ENCODE measurements at places on chromosomes 12 and 14. TPM values are rescaled to one million over a fixed set of nuclear protein-coding genes. Genes with fewer than 3 reads are reported as not detected.
A peak's percentile ranks its signal among the peaks of the same experiment; 100 is the strongest.

Gene RILPL2
- 16.6 TPM for total RNA-seq

Gene TAS2R14
- total RNA-seq = 0.62 TPM

Gene PRH2
- not detected for total RNA-seq

Gene ANKS1B
- 0.97 TPM for total RNA-seq

Gene ATG14
- total RNA-seq = 5.1 TPM

GRCh38 chr12:79370021-79370420 lies 320.7 kb downstream of the PAWR start:
- no peaks in the 10 kb centered on the region for H3K4me1 ChIP-seq
- no peaks in the 10 kb centered on the region for H3K36me3 ChIP-seq
- H3K27me3 ChIP-seq = no peaks in the 10 kb centered on the region
- no peak for DNase-seq

DNA sequence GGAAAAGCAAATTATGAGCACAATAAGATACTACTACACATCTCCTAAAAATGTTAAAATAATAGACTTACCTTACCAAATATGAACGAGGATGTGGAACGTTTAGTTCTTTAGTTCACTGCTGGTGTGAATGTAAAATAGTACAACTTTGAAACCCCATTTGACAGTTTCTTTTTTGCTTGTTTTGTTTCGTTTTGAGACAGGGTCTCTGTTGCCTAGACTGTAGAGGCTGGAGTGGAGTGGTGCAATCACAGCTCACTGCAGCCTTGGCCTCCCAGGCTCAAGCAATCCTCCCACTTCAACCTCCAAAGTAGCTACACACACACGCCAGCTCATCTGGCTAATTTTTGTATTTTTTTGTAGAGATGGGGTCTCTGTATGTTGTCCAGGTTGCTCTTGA lies 136.4 kb upstream of the FAR2 start:
- H3K27me3 ChIP-seq = no peaks in the 10 kb centered on the region
- H3K36me3 ChIP-seq = no peaks in the 10 kb centered on the region
- no peak overlapping the region for H3K4me3 ChIP-seq
- DNase-seq = no peak
- H3K27ac ChIP-seq = no peak overlapping the region

GRCh38 chr12:13044002-13044905 lies at the start of gene FAM234B:
Gene FAM234B, plus strand, starts transcription at chr12:13044381. Its CDS starts 23 bp downstream, at chr12:13044404.
- peaks cover 3% of the 10 kb centered on the region for H3K36me3 ChIP-seq
- no peak within 1 kb of the TSS for H3K27ac ChIP-seq
- peaks cover 3% of the 10 kb centered on the region for H3K27me3 ChIP-seq

DNA sequence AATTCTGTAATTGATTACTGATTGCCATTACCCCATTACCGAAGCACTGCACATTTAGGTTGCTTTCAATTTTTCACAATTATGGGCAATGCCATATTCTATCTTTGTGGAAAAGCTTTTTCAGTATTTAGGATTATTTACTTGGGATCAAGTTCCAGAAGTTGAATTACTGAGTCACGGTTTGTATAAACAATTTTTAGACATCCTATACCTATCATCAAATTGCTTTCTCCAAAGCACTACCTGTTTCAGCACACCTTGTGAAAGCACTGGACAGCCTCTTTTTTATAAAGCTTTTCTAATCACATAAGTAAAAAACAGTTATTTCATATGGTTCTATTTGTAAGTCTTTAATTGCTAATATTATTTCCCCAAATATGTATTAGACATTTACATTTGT lies 221.5 kb upstream of the CAND1 start:
- no peaks in the 10 kb centered on the region for H3K36me3 ChIP-seq
- H3K4me1 ChIP-seq = no peaks in the 10 kb centered on the region
- no peak overlapping the region for H3K4me3 ChIP-seq
- peaks cover 2% of the 10 kb centered on the region for H3K27me3 ChIP-seq

- peaks cover 7% of the 10 kb centered on the region for H3K4me1 ChIP-seq
- H3K27me3 ChIP-seq = peaks cover 3% of the 10 kb centered on the region
- no peaks in the 10 kb centered on the region for H3K36me3 ChIP-seq
- no peak overlapping the region for H3K27ac ChIP-seq
- no peak for DNase-seq
- H3K4me3 ChIP-seq = no peak overlapping the region
Observed at GRCh38 chr14:23129759-23130316, 10.8 kb upstream of the CEBPE start.

GRCh38 chr12:19710811-19711793 lies 271.8 kb downstream of the AEBP2 start:
- DNase-seq = no peak
- H3K4me3 ChIP-seq = no peak overlapping the region
- H3K36me3 ChIP-seq = no peaks in the 10 kb centered on the region
- no peaks in the 10 kb centered on the region for H3K27me3 ChIP-seq

DNA sequence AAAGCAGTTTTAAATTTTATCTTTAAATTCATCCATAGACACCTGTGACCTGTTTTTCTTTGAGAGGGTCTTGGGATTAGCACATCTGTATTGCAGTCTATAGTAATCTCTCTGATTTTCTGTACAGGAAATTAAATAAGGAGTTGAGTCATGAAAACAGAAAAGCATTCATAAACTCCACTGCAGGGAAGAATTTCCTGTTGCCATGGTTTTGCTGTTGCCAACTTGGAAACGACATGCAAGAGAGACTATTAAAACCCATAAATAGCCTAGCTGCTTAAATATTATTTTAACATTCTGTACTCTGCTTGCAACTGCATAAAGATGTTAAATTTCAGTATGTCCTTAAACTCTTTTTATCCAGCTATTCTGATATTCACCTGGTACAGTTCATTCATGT lies 281.0 kb upstream of the RGS6 start:
- H3K4me3 ChIP-seq = no peak overlapping the region
- DNase-seq = no peak
- no peaks in the 10 kb centered on the region for H3K4me1 ChIP-seq

DNA sequence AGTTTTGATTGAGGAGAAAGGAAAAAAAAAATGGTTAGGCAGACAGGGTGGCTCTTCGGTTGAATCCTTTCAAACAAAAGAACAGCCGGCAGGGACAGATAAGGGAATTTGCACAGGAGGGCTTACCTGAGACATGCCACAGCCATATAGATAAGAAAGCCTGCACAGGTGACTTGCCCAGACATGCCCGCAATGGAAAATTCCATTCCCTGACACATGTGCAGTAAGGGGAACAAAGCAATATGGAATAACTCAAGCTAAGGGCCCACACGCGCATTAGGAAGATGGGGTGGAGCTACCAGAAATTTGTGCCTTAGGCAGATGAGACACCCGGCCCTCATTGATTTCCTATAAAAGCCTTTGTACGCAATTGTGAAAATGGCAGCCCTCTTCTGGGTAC lies 86.7 kb downstream of the TMEM260 start:
- no peaks in the 10 kb centered on the region for H3K27me3 ChIP-seq
- H3K4me3 ChIP-seq = no peak overlapping the region
- H3K4me1 ChIP-seq = no peaks in the 10 kb centered on the region
- H3K36me3 ChIP-seq = no peaks in the 10 kb centered on the region
- no peak overlapping the region for H3K27ac ChIP-seq

GRCh38 chr12:62861586-62861985 lies 73.4 kb downstream of the PPM1H start:
- no peaks in the 10 kb centered on the region for H3K4me1 ChIP-seq
- H3K36me3 ChIP-seq = no peaks in the 10 kb centered on the region
- peaks cover 9% of the 10 kb centered on the region for H3K27me3 ChIP-seq
- no peak overlapping the region for H3K4me3 ChIP-seq
- H3K27ac ChIP-seq = no peak overlapping the region
- no peak for DNase-seq

DNA sequence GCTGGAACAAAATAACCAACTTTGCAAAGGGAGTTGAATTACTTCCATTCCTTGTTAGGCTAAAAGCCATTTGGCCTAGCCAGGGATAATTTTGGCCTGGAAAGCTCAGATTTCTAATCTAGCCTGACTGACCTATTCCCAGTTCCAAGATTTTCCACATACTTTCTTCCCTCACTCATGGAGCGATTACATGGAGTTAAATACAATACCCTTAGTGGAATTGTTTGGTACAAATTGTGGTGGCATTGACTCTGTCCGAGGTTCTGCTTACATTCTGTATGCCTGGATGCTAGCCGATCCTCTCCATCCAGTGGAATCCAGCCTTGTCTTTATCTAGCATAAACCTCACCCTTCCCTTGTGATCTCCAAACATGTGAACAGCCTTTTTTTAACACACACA lies 965.1 kb downstream of the DIO2 start:
- no peak overlapping the region for H3K27ac ChIP-seq
- no peaks in the 10 kb centered on the region for H3K36me3 ChIP-seq
- H3K4me1 ChIP-seq = no peaks in the 10 kb centered on the region
- no peak for DNase-seq
- no peaks in the 10 kb centered on the region for H3K27me3 ChIP-seq

GRCh38 chr12:92860521-92860920 lies 68.6 kb downstream of the EEA1 start:
- H3K27me3 ChIP-seq = no peaks in the 10 kb centered on the region
- peaks cover 3% of the 10 kb centered on the region for H3K4me1 ChIP-seq
- no peak for DNase-seq
- H3K4me3 ChIP-seq = no peak overlapping the region
- no peak overlapping the region for H3K27ac ChIP-seq

GRCh38 chr14:95305145-95305544 lies 14.6 kb downstream of the CLMN start:
- no peak for DNase-seq
- no peaks in the 10 kb centered on the region for H3K36me3 ChIP-seq
- no peaks in the 10 kb centered on the region for H3K4me1 ChIP-seq
- no peak overlapping the region for H3K4me3 ChIP-seq

GRCh38 chr12:12376646-12377448 lies 20.0 kb downstream of the BORCS5 start:
- H3K27ac ChIP-seq = peak overlapping the region; percentile 70
- H3K36me3 ChIP-seq = peaks cover 27% of the 10 kb centered on the region
- H3K4me1 ChIP-seq = peaks cover 45% of the 10 kb centered on the region
- no peak overlapping the region for H3K4me3 ChIP-seq
- no peak for DNase-seq

- no peak for DNase-seq
- H3K36me3 ChIP-seq = no peaks in the 10 kb centered on the region
- H3K27ac ChIP-seq = no peak overlapping the region
- H3K27me3 ChIP-seq = peaks cover 48% of the 10 kb centered on the region
- H3K4me3 ChIP-seq = no peak overlapping the region
Observed at GRCh38 chr12:54688309-54689033, 40.3 kb upstream of the DCD start.

DNA sequence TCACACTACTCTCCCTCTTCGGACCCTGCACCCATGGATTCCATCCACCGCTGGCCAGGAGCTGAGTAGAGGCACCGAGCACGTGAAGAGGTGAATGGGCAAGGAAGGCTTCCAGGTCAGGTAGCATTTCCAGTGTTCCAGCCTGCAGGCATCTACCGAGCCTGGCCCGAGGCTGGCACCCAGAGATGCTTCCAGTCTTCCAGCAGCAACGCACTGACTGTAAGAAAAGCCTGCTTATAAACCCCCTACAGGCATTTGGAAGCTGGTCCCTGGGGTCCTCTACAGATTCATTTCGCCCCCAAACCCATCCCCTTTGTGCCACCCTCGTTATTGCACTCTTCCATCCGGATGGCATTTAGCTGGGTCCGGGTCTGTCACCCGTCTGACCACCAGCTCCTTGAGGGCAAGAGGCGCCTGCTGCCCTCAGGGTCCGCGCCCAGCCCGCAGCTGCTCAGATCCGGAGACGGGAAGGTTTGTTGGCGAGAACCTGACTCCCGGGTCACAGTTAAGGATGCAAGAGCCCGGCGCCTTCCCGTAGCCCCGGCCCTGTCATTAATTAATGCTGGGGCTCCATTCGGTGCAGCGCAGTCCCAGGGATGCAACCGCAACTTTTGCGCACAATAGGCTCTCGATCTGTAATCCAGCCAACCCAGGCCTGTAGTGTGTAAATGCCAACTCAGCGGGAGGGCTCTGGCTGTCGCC lies 614 bp upstream of the MARK3 start:
- H3K27me3 ChIP-seq = peaks cover 3% of the 10 kb centered on the region
- H3K27ac ChIP-seq = peak overlapping the region; percentile 83
- peaks cover 35% of the 10 kb centered on the region for H3K4me1 ChIP-seq

DNA sequence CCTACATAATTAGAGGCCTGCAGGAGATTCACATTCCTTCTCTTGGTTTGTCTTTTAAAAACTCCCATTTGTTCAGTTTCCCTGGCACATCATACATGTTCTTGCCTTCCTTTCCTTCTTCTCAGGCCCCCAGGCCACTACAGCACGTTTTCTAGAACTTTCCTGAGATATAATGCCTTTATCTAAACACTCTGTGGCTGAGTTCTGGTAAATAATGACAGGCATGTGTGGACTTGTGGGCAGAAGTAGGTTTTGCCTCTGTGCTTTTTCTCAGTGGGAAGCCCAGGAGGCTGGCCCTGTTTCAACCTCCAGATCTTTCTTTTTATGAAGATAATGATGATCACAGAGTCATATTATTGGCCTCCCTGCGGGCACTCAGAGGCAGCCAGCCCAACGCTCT lies 117.2 kb downstream of the TMX1 start:
- no peak overlapping the region for H3K27ac ChIP-seq
- no peaks in the 10 kb centered on the region for H3K4me1 ChIP-seq
- no peak for DNase-seq
- H3K27me3 ChIP-seq = peaks cover 4% of the 10 kb centered on the region
- H3K36me3 ChIP-seq = no peaks in the 10 kb centered on the region

- H3K36me3 ChIP-seq = peaks cover 28% of the 10 kb centered on the region
- peak; percentile 61 for DNase-seq
- no peaks in the 10 kb centered on the region for H3K27me3 ChIP-seq
- H3K27ac ChIP-seq = peak overlapping the region; percentile 97
Observed at GRCh38 chr14:77026930-77027537, 1.5 kb downstream of the IRF2BPL start.

DNA sequence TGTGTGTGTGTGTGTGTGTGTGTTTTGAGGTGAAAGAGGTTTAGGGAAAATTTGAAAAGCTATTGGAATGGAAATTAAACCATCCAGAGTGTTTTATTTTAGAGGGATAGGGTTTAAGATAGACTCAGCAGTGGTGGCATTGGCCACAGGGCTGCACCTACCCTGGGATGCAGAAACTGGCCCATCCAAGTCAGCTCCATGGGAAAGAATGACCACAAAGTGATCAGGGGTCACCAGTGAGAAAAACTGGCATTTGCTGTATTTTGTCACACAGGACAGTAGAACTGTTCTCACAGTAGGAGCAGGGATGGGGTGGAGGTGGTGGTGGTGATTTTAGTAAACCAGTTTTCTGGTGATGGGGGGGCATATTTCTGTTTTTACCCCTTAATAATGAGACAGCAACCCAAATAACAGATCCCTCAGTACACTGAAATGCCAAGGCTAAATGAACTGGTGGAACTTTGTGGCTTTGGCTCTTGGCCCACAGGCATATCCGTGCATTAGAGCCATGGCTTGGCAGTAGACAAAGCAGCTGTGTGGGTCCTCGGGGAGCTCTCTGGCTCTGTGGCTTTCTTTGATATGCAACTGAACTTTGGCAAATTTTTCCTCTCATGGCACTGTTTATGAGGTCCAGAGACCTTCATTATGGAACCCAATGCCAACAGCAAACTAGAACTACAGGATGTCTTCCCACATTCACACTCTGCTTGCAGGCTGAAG lies 348.3 kb downstream of the ZFP36L1 start:
- H3K36me3 ChIP-seq = peaks cover 6% of the 10 kb centered on the region
- no peak for DNase-seq
- H3K4me3 ChIP-seq = no peak overlapping the region
- H3K27me3 ChIP-seq = no peaks in the 10 kb centered on the region

All from activated CD4-positive, alpha-beta memory T cell treated with anti-CD3 and anti-CD28 coated beads for 36 hours (primary cell).